Stimulated activated CD8-positive, alpha-beta memory T cell treated with anti-CD3 and anti-CD28 coated beads, Interleukin-2, amount 100 ng/mL, for 1 hour (primary cell): ENCODE measurements at places on chromosomes 11 and 22.

DNA sequence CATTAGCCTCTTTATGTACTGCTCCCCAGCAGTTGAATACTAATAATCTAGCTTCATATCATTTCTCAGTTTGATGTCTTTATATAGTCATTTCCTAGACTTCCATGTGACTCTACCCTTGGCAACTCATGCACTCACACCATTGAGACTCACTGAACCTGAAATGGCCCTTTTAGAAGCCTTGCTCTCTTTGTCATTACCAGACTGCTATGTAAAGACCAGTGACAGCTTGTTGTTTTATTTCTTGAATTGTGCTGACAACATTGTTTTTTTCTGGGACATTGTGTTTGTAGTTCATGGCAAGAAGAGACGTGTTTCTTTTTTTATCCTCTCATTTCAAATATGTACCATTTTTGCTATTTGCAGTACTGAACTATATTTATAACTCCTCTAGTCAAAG is 256.5 kb downstream of the CNTN5 start:
- DNase-seq = no peak

DNA sequence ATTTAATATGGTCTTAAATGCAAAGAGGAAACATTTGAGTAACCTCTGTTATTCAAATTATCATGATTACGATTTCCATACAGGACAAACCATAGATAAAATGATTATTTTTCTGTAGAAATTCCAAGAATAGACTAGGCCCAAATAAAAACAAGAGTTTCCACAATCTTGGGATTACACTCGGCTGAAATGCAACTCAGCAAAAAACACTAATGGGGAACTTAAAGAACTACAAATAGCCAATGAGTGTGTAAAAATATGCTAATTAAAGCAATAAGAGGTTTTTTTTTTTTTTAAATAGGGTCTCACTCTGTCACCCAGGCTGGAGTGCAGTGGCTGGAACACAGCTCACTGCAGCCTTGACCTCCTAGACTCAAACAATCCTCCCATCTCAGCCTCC is 10.5 kb upstream of the PRRG4 start:
- DNase-seq = no peak

GRCh38 chr11:6833356-6833755 is 12.1 kb upstream of the OR10A5 start:
- no peak for DNase-seq

- no peak for DNase-seq
These were observed 47.2 kb downstream of the MN1 start for GRCh38 chr22:27754247-27754887.

DNA sequence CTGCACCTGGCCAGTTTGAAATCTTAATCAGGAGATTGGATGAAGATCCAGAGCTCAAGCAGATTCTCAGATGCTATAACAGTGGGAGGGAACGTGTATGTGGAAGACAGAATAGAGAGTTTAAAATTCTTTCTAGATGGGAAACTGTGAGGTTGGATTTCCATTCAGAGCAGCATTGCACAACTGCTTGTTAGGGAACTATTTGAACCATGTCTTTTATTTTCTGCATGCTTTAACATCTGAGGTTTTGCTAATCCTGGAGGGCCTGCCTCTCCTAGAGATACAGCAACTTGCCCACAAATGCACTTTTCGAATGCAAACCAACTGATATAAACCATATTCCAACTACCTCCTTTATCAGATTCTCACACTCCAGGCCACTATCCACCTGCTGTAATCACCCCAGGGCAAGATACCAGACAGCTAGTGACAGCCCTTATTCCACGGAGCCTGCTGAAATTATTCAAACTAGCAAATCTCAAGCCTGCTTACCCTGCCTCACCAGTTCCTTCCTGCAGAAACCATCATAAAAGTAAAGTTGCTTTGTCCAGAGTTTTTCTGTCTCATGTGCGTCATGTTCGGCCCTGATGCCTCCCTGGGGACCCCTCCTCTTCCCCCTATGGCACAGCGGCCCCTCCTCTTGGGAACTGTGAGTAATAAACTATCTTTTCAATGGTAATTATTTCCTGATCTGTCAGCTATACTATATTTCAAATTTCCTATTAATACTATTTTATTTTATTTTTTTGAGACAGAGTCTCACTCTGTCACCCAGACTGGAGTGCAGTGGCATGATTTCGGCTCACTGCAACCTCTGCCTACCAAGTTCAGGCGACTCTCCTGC is 18.4 kb upstream of the SEC14L4 start:
- DNase-seq = no peak

DNA sequence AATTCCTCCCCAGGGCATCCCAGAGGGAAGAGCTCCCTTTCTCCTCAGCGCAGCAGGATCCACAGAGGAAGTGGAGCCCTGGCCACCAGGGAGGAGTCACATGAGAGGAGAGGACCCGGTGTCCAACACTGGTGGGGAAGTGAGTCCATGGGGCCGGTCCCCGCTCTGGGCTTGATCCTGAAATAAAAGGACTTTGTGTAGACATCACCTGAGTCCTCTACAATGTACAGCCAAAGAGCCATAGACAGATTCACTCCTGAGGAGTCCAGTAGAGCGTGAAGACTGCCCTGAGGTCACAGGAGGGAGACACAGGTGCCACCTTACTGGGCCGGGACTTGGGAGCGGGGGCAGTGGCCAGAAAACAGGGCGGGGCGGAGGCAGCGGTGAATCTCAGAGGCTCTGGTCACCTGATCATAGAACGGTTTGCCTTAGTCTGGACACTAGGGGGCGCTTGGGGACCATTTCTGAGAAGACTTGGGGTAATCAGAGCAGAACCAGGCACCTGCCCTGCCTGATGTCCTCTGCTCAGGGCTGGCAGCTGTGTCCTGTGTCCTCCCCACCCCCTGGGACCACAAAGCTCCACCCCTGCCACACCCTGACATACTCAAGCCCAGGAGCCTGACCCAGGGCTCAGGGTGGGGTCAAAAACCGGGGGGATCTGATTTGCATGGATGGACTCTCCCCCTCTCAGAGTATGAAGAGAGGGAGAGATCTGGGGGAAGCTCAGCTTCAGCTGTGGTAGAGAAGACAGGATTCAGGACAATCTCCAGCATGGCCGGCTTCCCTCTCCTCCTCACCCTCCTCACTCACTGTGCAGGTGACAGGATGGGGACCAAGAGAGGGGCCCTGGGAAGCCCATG is 112.7 kb downstream of the VPREB1 start:
- DNase-seq = peak; percentile 51

DNA sequence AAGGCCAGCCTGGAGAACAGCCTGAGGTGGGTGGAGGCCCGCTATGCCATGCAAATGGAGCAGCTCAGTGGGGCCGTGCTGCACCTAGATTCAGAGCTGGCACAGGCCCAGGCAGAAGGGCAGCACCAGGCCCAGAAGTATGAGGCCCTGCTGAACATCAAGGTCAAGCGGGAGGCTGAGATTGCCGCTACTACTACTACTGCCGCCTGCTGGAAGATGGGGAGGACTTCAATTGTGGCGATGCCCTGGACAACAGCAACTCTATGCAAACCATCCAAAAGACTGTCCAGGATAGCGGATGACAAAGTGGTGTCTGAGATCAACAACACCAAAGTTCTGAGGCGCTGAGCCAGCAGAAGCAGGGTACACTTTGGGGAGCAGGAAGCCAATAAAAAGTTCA is 3.1 kb upstream of the TMEM218 start:
- DNase-seq = no peak
